ENCODE measurements at places on chromosomes 2 and 18.

GRCh38 chr2:178482437-178482836 lies 2.2 kb downstream of the PLEKHA3 start:
- DNase-seq: peak; percentile 7

DNA sequence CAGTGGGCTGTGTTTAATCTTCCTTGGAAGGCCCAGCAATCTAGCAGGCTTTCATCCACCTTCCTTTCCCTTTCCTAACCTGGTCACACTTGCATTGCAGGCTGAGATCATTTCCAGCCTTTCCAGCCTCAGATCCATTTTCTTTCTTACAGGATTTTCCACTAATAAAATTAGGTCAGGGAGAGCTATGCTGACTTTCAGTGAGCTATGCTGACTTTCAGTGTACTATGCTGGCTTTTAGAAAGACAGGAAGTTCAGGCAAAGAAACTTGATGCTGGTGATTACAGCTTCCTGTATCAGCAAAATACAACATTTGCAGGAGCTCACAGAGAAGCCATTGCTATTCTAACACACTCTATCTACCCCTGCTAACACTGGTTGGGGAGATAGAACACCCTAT lies 735.0 kb downstream of the CCDC85A start:
- DNase-seq: no peak

- DNase-seq: no peak
These were observed 43.1 kb upstream of the EML4 start for GRCh38 chr2:42125841-42126594.

DNA sequence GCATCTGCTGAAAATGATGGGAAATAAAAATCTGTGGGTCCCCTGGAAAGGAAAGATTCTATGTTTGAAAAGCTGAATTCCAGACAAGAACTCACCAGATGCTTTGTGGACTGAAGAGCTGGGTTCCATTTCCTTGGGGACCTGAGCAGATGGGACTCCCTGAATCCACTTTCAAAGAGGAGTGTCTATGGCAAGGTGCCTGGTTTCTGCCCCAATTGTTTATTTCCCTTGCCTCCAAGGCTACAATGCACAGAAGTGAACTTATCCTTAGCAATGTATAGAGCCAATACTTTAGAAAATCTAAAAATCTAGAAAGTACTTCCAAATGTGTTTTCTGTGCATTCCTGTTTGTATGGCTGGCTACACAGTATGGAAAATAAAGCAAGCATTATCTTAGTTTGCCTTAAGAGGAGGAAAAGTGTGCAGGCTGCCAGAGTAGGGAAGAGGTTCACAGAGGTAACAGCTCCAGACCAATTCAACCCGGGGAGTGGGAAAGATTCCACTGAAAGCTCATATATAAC lies 420.5 kb downstream of the NRXN1 start:
- DNase-seq: no peak

GRCh38 chr18:54229421-54230059 lies 5.1 kb upstream of the MBD2 start:
- DNase-seq: peak; percentile 40

- DNase-seq: no peak
These were observed 67.1 kb upstream of the CCBE1 start for GRCh38 chr18:59764281-59764680.
